A549 treated with dexamethasone at 1 μM for 4 hours (cell line): ENCODE measurements at places on chromosomes 5 and 9. TPM values are rescaled to one million over a fixed set of nuclear protein-coding genes. Genes with fewer than 3 reads are reported as not detected.

Gene BHMT
- not detected in 5 replicates for total RNA-seq

Gene ERAP2
- total RNA-seq = 0.82 to 1.5 TPM (median 1.1 TPM) in 5 replicates

Gene PCSK1
- total RNA-seq = 0.12 to 0.31 TPM (median 0.24 TPM) in 5 replicates

Gene SCGB3A2
- total RNA-seq = not detected in 5 replicates

Gene SPATA24
- 4.7 to 5.3 TPM (median 4.9 TPM) in 5 replicates for total RNA-seq

Gene GPX8
- total RNA-seq = 33.0 to 34.8 TPM (median 34.3 TPM) in 5 replicates

Gene SPATA31A3
- total RNA-seq = not detected in 5 replicates

Gene CFAP77
- 0.05 to 0.22 TPM (median 0.07 TPM) in 3 of 5 replicates, not detected in the others for total RNA-seq

Gene LCN12
- total RNA-seq = 0.48 to 1.6 TPM (median 1.3 TPM) in 5 replicates

Gene UBAP2
- total RNA-seq = 33.9 to 54.6 TPM (median 52.5 TPM) in 5 replicates
